ENCODE measurements at places on chromosomes 1 and 21.

DNA sequence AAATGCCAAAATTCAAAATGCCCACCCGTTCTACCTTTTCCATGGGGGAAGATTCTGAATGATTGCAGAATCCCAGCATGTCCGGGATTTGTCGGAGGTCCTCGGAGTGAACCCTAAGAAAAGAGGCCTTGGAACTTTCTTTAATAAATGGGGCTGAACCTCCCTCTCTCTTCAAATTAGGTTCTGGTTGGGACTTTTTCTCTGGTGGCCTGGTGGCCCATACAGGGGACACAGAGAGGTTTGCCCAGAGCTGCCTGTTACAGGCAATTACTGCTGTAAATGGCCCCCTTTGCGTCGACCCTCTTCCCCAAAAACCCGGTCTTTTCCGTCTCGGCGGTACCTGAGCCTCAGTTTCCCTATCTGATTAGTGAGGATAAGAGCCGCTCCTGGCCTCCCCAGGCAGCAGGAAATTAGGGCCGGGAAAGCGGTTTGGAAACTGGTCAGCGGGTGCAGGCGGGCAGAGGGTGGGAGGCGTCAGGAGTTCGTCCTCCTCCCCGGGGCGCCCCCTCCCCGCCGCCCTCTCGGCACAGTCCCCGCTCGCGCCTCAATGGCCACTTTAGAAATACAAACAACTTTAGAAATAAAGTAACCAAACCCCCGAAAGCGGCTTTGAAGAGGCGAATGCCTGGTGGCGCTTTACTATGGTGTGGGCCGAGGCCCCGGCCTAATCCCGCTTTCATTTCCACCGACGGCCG is 15.6 kb downstream of the PAX7 start:
- no peak for DNase-seq

DNA sequence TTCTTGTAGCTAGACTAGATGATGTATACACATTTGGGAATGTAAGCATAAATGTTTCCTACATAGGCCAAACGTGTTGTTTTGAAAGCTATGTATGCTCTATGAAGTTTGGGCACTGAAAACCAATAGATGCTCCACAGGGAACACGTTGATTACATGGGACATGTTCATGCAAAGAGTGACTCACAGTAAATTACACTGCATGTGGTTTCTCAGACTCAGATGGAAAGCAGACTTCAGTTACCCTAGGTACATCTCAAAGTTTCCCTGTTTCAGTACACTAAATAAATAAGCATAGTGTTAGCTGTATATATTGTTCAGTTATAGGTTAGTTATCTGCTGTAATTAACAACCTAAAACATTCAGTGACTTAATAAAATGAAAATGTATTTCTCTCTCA is 301.9 kb upstream of the RUNX1 start:
- DNase-seq, result no peak

DNA sequence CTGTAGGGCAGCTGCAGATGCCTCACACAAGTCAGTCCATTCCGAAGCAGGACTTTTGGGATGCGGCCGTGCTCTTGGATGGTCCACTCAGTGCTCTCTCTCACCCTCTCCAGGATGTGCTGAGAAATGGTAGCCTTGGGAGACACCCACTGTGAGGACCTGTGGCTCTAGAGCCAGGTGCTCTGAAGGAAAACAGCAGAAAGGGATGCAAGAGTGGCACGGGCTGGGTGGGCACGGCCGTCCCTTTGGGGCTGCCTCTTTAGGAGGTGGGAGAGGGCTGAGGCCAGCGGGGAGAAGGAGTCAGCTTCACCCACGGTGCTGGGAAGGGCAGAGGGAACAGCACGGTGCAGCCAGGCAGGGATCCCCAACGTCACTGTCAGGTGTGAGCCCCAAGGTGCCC is 106.1 kb downstream of the RIPK4 start:
- no peak for DNase-seq

- no peak for DNase-seq
Observed at GRCh38 chr1:91078859-91079258, 57.0 kb upstream of the ZNF644 start.

GRCh38 chr1:229190057-229190575 is 80.8 kb upstream of the RAB4A start:
- DNase-seq, result no peak

GRCh38 chr1:193387406-193387805 is 201.0 kb upstream of the B3GALT2 start:
- no peak for DNase-seq

- DNase-seq, result no peak
Observed at GRCh38 chr1:214282630-214283242, 1.8 kb downstream of the SMYD2 start.

DNA sequence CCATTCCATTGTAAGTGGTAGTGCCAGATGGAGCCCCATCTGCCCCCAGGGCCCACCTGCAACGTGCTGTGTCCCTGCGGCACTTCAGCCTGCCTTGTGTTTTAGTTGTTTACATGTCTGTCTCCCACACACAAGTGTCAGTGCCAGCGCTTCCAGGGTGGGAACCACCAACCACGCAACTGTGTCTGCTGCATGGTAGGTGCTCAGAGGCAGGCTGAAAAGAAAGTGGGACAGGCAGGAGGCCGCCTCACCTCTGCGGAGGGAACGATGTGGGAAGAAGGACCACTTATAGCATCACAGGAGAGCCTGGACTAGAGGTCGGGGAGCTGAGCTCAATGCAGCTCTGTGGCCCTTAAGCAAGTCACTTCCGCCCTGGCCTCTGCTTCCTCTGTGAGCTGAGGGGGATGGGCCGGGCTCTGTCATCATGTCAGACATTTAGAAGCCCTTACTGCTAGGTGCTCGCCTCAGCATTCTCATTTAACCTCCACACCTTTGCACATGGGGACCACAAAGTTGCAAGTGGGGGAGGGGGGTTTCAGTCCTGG is 17.9 kb downstream of the SLC9A1 start:
- no peak for DNase-seq

- no peak for DNase-seq
Observed at GRCh38 chr1:212743901-212744475, 44.3 kb upstream of the BATF3 start.

DNA sequence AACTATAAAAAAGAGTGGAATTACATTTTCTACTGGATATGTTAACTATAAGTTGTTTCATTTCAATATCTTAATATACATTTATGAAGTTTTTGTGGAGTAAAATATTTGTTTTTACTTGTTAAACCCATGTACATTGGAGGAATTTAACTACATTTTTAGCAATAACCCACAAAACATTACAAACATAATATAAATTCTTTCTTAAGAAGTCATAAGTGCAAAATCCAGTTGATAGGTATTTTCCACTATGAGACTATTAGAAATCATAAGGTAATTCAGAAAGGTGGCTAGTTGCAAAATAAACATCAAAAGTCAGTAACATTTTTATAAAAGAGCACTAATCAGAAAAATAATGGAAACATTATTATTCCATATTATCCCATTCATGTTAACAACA is 73.9 kb upstream of the RRP15 start:
- no peak for DNase-seq

DNA sequence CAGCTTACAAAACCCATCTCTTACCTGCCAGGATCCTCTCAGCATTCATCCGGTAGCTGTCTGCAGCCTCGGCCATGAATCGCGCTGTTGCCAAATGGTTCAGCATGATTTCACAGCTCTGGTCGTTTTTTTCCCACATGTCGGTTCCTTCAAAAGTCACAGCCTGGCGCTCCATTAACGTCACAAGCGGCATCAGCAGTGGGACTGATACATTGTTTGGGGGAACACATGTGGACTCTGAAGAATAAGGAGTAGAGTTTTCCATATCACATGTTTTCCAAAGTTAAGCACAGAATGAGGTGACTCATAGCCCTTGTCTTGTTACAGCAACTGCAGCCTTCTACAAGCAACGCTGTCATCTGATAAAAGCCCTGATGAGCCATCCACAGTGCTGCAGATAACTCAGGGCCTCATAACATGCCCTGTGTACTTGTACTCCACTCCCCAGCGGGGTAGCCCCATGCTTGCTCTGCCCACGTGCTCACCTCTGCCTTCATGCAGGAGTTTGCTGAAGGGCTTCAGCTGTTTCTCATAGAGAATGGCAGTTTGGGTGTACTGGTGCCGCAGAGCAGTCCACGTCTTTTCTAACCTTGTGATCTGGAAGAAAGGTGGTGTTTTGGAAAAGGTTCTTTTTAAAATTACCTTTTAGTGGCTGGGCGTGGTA is 114.2 kb downstream of the BCAR3 start:
- DNase-seq, result no peak

- no peak for DNase-seq
Observed at GRCh38 chr1:200866521-200866920, 6.3 kb upstream of the GPR25 start.
